Heart left ventricle (tissue), 16 donors: ENCODE measurements at places on chromosomes 3 and 15. TPM values are rescaled to one million over a fixed set of nuclear protein-coding genes. Genes with fewer than 3 reads are reported as not detected.

DNA sequence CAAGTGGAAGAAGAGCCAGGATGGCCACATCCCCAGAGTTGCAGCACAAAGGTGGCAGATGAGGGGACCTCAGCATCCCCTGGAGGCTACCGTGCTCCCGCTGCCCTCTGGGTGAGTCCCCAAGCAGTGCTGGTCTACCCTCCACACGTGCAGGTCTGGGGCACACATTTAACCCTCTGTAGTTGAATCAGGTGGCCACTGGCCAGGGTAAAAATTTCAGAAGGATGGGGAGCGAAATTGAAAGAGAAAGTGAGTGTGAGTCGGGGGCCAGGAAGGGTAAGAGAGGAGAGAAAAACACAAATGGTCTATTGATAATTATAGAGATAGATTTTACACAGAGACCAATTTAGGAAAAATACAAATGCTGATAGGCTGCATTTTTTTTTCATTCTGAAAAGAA, 139.5 kb upstream of the EIF1B start:
- no peak for DNase-seq

TRANK1 gene
- total RNA-seq: 16.3 TPM

DNA sequence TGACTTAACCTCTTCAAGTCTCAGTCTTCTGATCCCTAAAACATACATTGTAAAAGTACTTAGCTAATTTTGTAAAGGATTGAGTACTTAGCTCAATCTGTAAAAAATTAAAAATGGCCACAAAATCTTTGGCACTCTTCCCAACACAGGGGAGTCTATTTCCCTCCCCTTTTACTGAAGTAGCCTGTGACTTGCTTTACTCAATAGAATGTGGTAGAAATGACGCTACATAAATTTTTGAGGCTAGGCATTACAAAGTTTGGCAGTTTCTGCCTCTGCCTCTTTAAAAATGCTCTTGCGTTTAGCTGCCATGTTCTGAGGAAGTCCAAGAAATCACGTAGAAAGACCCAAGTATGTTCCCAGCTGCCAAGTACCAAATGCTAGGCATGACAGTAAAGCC, 80.2 kb downstream of the CBLB start:
- DNase-seq: no peak

- DNase-seq: no peak
Measured at GRCh38 chr3:10709110-10709781, 106.8 kb upstream of the SLC6A11 start.

GRCh38 chr15:43538091-43538490, 20.7 kb downstream of the MAP1A start:
- DNase-seq: no peak

GRCh38 chr3:34583451-34583850, 785.0 kb downstream of the PDCD6IP start:
- DNase-seq: no peak

DNA sequence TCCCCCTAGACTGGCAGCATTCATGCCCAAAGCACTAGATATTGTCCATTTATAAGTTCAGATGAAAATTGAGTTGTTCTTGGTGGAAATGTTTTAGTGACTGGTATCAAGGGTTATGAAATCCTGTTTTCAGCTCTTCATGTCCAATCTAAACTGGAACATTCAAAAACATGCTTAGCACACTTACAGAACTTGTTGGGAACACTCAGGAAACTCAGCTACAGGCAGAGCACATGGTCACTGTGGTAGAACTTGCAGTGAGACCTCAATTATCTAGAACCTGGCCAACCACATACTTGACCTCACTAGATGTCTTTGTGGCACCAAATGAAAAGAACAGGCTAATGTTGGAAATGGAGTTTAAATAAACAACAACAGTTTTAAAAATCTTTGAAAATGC, 88.8 kb downstream of the SMAD3 start:
- DNase-seq: no peak

ZNF280D gene
- 32.8 TPM for total RNA-seq

CDCP1 gene
- 4.9 TPM for total RNA-seq

SGO1 gene
- total RNA-seq: not detected

MAPKBP1 gene
- 14.8 TPM for total RNA-seq

CERS3 gene
- total RNA-seq: not detected

AVEN gene
- 35.8 TPM for total RNA-seq
